ENCODE measurements at places on chromosomes 5 and 9.
A peak's percentile ranks its signal among the peaks of the same experiment; 100 is the strongest.

DNA sequence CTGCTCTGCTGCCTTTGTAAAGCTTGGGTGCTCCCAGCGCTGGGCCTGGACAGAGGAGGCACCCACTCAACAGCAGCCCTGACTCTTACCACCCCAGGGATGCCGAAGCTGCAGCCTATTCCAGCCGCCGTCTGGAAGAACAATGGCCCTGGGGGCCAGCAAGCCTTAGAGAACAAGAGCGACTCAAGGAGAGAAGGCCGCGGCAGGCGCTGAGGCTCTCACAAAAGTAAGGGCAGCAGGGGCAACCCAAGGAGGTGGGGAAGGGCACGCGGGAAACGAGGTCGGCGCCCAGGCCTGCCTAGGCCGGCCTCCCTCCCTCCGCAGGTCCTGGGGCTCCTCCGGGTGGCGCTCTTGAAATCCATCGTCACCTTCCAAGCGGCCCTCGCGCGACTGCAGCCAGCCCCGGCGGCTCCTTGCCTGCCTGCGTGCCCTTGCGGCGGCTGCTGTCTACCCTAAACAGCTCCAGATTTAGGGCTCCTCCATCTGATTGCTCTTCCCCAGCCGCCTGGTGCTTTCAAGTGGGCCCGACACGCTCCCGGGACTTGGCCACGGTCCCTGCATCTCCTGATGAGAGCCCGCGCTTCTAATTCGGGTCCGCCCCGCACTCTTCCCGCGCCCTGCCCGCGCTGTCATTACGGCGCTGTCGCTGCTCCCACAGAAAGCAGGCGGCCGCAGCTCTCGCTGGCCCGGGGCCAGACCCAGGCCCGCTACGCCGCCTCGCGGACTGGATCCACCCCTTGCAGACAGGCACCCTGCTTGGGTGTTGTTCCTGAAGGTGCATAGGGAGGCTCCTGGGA lies 213.3 kb downstream of the SEMA6A start:
- DNase-seq, result no peak

- peak; percentile 82 for DNase-seq
These were observed 431.3 kb upstream of the ITGA1 start for GRCh38 chr5:52356311-52356918.

GRCh38 chr5:53962306-53962705 lies 348.1 kb downstream of the ARL15 start:
- no peak for DNase-seq

GRCh38 chr5:82388181-82388580 lies 110.0 kb upstream of the RPS23 start:
- no peak for DNase-seq

DNA sequence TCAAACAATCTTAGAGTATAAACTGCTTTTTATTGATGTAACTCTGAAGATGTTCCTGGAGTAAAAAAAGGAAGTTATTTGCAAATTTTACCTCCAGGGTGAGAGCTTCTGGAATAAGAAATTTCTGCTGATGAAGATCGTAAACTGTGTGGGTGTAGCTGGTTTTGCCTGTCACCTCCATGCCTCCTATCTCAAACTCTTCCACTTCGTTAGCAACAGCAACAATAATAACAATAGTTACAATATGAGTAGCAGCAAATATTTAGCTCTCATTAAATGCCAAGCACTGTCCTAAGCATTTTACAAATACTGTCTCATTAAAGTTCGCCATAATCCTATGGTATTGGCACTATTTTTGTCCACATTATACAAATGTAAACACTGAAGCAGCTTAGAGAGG lies 57.9 kb downstream of the GCNT1 start:
- DNase-seq, result no peak

Measured in COR-L47 (cell line).